ENCODE measurements at places on chromosomes 4 and X.
A peak's percentile ranks its signal among the peaks of the same experiment; 100 is the strongest.

DNA sequence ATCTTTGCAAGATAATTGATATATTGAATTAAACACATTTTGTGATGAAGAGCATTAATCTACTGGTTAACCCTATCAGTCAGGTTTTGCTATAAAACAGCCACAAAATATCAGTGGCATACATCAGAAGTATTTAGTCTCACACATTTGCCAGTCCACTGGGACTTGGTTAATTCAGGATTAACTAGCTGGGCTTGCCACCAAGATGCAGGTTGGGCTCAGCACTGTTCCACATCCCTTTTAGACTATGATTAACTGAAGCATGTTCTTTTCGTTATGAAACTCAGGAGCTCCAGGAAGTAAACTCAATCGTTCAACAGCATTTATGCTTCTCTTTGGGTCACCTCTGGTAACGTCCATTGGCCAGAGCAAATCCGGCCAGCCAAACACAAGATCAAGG, 538.1 kb upstream of the HS3ST1 start:
- DNase-seq = no peak

GRCh38 chrX:133923113-133923512, 62.3 kb downstream of the GPC3 start:
- no peak for DNase-seq

- DNase-seq = no peak
Measured at GRCh38 chr4:2931512-2932301, 31.5 kb downstream of the NOP14 start.

DNA sequence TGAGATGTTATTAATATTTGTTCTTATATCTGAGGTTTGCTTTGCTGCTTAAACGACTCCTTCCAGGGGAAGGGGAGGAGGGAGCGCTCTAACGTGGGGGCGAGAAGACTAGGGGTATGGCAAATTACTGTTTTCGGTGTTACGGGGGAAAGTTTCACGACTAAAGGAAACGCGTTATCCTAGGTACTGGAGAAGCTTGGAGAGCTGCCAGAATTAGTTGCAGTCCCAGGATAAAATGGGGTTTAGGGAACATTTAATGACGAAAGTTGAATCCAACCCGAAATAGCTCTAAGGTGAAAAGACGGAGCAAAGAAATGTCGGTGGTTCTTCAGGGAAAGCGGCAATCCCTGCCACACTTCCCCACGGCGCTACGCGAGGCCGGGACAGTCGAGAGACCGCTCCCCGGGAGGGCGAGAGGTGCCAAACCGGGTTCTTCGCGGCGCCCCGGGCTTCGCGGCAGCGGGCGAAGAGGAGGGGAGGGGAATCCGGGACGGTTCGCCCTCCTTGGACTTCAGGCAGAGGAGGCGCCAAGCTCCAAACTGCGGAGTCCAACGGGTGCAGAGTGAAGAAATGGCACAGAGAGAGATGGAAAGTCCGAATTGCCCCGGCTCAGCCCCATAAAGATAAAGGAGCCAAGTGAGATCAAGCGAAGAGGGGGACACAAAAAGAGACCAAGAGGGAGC, 724 bp downstream of the THOC2 start:
- DNase-seq = no peak

- DNase-seq = no peak
Measured at GRCh38 chr4:99529956-99530355, 19.1 kb downstream of the C4orf17 start.

- no peak for DNase-seq
Measured at GRCh38 chr4:54102531-54103106, 2.7 kb downstream of the GSX2 start.

- DNase-seq = no peak
Measured at GRCh38 chr4:154126276-154126675, 337.4 kb upstream of the SFRP2 start.

DNA sequence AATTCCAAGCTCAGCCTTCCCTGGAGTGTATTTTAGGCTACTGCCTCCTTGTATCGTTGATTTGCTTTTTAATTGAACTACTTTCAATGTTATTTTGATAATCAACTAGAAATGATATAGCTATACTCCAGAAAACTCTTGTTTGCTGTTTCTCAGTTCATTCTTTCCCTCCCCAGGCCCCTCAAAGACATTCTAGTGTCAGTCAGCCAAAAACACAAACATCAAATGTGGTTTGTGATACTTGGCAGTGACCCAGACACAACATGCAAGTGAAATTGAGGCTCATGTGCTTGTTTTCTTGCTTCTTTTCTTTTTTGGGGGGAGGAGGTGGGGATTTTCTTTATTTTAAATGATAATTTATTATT, 7.6 kb downstream of the FAT4 start:
- DNase-seq = no peak

DNA sequence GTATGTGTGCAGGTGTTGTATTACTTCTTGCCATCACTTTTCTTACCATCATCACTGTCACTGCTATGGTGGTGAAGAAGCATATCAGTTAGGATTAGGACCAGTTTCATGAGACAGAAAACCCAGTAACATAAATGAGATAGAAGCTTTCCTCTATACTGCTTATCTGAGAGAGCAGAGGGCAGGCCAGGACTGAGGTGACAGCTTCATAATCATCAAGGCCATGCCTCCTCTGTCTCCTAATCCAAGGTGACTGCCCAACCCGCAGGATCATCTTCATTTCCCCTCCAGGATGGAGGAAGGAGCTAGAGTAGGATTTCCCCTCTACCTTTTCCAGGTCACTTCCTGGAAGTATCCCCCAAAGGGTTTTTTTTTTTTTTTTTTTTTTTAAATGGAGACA, 35.4 kb downstream of the TMEM131L start:
- DNase-seq = no peak

DNA sequence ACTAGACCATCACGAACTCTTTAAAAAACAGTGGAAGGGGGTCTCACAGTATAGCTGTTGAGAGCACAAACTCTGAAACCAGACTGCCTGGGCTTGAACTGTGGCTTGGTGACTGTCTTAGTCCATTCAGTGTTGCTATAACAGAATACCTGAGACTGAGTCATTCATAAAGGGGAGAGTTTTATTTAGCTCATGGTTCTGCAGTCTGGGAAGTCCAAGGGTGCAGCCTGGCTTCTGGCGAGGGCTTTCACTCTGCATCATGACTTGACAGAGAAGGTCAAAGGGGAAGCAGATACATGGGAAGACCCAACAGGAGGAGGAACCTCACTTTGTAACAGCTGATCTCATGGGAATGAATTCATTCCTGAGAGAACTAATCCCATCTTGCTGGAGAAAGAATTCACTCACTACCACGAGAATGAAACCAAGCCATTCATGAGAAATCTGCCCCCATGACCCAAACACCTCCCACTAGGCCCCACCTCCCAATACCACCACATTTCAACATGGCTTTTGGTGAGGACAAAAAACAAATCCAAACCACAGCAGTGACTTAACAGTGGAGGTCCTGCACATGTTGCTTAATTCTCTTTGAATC, 116.7 kb upstream of the STOX2 start:
- no peak for DNase-seq

GRCh38 chrX:118126286-118126685, 9.7 kb upstream of the KLHL13 start:
- no peak for DNase-seq

DNA sequence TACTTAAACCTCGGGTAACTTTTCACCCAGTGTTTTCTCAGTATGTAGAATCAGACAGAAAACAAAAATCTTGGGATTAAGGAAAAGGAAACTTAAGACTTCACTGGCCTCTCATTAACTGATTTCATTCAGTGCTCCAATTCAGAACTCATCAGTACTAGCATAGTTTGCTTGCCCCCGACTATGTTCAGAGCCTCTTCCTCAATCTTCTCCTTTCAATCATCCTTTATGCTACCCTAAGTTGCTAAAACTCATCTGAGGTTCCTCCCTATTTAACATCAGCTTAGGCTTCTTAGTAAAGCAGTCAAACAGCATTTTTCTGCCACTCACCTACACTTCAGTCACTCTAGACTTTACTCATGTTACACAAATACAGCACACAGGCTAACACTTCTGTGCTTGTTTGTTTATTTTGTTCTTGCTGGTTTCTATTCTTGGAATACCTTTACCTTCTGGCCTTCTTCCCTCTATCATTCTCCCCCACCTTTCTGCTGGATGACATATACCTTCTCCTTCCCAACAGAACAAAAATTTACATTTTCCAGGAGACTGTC, 163.0 kb upstream of the TLL1 start:
- DNase-seq = no peak

- DNase-seq = no peak
Measured at GRCh38 chr4:6584865-6585264, 9.9 kb downstream of the MAN2B2 start.

DNA sequence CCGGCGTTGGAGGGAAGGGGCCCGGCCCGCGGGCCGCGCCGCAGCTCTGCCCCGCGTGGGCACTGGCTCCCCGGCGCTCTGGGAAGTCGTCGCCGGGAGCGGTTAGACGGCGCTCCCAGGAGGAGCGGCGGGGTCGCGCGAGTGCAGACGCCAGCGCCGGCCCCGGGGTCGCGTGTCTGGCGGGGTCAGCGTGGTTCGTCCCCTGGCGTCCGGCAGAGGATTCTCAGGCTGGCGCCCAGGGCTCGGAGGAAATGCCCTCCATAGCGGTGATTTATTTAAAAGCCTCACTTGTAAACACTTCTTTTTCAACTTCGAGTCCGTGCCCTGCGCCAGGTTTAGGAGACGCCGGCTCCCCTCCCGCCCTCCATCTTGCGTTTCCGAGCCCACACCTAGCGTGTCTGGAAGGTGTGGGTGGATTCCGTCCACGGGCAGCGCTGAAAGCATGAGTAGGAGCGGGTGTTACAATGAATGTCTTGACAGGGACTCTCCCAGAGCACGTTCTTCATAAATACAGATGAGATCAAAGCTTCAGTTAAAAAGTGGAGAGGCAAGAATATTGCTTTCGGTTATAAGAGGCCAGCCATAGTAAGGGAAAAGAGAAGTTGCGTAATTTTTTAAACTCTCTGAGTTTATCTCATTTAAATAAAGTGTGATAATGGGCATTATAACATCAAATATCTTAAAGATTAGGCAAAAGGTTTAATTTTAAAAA, 692 bp downstream of the FAM241A start:
- DNase-seq = peak; percentile 63

- no peak for DNase-seq
Measured at GRCh38 chr4:163592212-163592611, 97.7 kb downstream of the TMA16 start.

All from stimulated activated CD4-positive, alpha-beta T cell treated with anti-CD3 and anti-CD28 coated beads, TNF-alpha, amount 100 ng/mL, for 4 hours (primary cell).